ENCODE measurements at places on chromosomes 1 and 21.

- DNase-seq = peak; percentile 89
Observed at GRCh38 chr1:74729741-74730478, 2.9 kb downstream of the CRYZ start.

DNA sequence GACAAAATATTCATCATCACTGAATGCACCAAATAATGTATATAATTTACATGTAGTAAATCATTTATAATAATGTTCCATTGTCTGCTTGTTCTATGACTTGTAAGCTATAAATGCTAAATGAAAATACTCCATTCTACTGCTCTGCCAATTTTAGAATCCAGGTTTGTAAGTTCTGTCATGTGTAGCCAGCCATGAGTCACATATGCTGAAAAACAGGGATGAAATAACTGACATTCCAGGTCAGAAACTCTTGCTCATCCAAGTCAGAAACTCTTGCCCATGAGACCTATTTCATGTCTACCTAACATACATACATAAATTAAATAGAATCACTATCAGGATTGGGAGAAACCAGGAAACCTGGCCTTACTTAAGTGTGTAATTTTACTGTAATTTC is 95.6 kb downstream of the ASH1L start:
- DNase-seq = peak; percentile 29

DNA sequence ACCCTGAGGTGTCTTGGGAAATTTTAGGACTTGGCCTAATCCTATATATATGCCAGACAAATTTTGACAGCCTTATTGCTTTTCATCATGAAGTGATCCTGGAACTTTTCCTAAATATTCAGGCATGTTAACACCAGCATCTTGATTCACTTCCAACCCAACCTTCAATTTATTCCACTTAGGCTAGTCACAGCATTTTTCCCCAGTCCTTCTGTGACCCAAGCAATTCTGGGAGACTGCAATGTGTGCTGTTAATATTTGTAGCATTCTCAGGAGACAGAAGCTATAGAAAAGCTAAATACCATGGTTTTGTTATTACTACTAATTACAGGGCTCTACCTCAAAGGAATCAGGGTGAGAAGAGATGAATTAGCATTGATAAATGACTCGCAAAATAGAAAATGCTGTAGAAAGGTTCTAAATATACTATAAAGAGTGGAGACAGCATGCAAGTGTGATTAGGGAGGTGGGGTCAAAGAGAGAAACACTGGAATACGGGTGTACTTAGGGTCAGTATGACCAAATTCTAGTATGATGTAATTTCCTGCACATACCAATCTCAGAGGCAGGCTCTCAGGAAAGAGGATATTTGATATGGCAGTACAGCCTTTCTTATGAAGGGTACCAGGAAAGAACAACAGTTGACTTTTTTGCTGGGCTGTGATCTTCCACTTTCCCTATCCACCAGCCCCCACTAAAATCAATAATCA is 29.1 kb downstream of the PRRX1 start:
- DNase-seq = no peak

DNA sequence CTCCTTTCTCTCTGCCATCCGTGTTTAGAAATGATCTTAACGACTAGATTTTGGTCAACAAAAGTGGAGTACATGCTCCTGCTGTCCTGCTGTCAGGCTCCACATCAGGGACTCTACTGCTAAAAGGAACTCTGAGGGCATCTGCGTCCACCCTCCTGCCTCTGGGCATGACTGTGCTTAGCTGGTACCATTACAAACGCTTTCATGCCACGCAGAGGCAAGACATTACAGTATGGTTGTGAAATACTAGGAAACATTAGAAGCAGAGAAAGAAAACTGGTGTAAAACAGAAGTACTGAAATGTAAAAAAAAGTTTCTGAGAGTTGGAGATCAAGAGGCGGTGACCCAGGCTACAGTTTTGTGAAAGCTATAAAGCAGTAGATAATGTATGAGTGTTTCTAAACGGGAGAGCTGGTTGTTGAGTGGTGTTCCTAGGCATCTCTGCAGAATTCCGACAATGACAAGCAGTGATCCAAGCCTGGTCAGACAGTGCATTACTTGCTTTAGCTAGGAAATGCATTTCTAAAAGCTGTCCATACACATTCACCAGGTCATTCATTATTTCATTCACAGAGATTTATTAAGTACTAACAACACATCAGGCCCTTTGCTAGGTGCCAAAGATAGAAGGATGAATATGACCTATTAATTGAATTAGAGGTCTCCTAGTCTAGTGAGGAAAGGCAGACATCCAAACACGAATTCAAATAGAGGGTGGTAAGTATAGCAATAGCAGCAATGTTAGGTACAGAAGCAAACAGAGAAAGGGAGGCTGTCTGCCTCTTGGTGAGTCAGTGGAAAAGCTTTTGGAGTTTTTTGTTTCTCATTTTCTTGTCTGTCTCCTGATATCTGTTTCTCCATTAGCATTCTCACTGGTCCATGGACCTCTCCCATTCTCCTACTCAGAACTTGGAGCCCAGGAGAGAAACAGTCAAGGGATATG is 401.9 kb downstream of the LMO4 start:
- no peak for DNase-seq

- DNase-seq = no peak
Observed at GRCh38 chr1:207298636-207299398, 22.7 kb upstream of the CD55 start.

DNA sequence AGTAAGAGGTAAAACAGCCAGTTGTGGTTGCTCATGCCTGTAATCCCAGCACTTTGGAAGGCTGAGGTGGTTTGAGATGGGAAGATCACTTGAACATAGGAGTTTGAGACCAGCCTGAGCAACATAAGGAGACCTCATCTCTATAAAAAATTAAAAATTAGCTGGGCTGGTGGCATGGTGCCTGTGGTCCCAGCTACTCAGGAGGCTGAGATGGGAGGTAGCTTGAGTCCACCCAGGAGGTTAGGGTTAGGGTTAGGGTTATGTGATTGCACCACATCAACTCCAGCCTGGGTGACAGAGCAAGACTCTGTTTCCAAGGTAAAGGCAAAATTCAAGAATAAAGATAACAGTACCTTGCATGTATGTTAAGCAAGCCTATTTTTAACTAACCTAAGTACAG is 3.5 kb downstream of the SAMSN1 start:
- no peak for DNase-seq

All from mesendoderm (in vitro differentiated cells).